ENCODE measurements at places on chromosomes 11 and 22.
A peak's percentile ranks its signal among the peaks of the same experiment; 100 is the strongest.

DNA sequence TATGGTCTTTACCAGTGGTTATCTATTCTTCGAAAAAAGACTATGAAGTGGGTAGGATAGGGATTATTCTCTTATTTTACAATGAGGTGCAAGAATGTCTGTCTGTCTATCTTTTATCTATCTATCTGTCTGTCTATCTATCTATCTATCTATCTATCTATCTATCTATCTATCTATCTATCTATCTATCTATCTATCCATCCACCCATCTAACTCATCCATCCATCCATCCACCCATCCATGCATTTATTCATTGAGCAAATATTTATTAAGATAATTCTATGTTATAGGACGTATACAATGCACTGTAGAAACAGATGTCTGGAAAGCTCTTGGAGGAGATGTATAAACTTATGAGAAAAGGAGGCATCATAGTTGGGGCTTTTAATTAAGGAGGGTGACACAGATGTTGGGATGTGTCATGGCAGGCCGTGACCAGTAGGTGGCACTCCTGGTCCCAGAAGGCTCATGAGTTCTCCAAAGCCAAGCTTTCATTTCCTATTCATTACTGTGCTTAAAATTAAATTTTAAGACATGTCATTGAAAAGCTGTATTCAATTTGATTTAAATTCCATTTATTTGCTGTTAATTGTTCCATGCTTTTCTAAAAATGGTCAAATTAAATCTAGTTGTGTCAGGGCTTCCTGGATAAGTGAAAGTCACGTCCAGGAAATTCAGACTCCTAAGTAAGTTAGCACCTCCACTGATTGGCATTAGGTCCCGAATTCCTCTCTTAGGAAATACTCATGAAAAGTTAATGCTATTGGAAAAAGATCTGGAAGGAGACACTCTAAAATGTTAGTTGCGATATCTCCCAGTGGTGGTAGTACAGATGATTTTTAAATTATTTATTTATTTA, 19.0 kb upstream of the E2F8 start:
- peak; percentile 37 for DNase-seq

GRCh38 chr22:20436768-20437612, 635 bp downstream of the SCARF2 start:
- no peak for DNase-seq

- DNase-seq = no peak
These were observed 24.0 kb upstream of the TMEM191C start for GRCh38 chr22:21443057-21443734.

DNA sequence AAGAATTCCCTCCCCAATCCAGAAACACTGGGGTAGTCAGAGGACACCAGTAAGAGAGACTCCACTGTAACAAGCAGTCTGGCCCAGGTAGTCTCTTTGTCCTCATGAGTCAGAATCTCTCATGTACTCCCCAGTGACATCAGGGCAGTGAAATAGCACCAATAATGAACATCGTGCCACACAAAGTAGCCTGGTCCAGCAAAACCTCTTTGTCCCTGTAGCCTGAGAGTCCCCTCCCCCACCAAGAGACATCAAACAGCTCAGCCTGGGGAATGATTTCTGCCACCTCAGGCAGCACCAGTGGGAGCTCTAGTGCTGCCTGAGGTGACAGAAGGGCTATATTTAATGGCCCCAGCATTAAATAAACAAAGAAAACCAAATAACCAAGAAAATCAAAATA, 88.1 kb downstream of the SBF2 start:
- DNase-seq = no peak

- no peak for DNase-seq
These were observed 2.4 kb upstream of the MN1 start for GRCh38 chr22:27803841-27804415.

- DNase-seq = no peak
These were observed 37.3 kb downstream of the LRP5 start for GRCh38 chr11:68349461-68350249.

DNA sequence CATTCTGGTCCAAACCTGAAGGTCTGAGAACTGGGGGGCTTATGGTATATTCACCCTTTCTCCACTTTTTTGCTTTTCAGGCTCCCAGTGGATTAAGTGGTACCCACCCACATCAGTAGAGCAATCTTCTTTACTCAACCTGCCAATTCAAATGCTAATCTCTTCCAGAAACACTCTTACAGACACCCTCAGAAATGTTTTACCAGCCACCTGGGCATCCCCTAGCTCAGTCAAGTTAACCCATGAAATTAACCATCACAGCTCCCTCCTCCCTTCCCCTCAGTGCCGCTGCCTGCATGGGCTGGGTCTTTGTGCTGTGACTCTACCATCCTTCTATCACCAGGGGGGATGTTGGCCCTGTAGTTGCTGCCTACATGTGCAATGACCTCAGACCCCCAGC, 398.7 kb downstream of the BUD13 start:
- no peak for DNase-seq

DNA sequence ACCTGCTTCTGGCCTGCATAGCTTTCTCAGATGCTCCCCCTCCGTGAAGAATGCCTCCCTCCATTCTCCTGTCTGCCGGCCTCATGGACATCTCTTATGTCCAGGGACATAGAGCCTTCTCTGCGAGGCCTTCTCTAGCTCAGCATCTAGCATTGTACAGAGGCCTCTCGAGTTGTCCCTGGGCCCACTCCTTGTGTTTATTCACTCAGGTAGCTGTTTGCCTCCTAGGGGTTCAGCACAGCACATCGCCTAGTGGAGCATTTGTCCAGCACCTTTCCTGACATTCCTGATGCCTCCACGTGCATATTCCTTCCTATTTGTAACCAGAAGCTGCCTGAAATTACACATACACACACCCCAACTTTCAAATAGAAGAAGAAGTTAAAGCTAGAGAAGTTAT, 101.3 kb downstream of the TBC1D22A start:
- DNase-seq = no peak

GRCh38 chr22:27919942-27920755, 1.1 kb upstream of the PITPNB start:
- DNase-seq = no peak

GRCh38 chr11:59957094-59957493, 6.7 kb upstream of the OOSP4A start:
- no peak for DNase-seq

- DNase-seq = no peak
These were observed 16.4 kb downstream of the SPATA19 start for GRCh38 chr11:133828871-133829270.

DNA sequence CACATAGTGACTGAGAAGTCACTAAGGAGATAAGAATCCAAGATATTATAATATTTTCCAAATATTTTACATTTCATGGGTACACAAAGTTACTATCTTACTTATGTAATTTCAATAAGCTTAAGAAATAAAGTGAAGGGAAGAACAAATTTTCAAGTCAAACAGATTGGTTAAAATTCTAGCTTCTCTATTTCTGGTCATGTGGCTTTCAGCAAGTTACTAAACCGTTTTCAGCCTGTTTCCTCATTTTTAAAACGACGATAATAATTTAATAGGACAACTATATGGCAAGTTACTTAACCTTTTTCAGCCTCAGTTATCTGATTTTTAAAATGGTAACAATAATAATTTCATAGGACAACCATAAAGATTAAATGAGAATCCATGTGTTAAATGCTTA, 15.6 kb downstream of the DCUN1D5 start:
- DNase-seq = no peak

- DNase-seq = no peak
These were observed 422 bp downstream of the GLB1L2 start for GRCh38 chr11:134332189-134332631.

- no peak for DNase-seq
These were observed 100.6 kb downstream of the RPS6KA4 start for GRCh38 chr11:64459609-64460008.

DNA sequence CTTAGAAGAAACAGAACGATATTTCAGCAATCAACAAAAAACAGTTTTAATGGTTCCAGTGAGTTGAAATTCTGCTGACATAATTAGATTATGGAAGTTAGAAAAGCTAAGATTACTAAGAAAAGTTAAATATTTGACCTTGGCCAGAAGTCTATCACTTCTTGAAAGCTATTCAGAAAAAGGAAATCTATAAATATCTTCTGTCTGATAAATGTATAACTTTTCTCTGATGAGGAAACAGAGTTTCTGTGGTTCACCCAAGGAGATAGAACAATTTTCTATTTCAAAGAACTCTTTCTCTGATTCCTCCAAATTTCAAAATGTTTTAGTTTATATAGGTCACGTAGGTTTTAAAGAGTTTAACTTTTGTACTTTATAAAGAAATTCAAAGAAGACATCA, 438.4 kb upstream of the CHORDC1 start:
- DNase-seq = no peak

DNA sequence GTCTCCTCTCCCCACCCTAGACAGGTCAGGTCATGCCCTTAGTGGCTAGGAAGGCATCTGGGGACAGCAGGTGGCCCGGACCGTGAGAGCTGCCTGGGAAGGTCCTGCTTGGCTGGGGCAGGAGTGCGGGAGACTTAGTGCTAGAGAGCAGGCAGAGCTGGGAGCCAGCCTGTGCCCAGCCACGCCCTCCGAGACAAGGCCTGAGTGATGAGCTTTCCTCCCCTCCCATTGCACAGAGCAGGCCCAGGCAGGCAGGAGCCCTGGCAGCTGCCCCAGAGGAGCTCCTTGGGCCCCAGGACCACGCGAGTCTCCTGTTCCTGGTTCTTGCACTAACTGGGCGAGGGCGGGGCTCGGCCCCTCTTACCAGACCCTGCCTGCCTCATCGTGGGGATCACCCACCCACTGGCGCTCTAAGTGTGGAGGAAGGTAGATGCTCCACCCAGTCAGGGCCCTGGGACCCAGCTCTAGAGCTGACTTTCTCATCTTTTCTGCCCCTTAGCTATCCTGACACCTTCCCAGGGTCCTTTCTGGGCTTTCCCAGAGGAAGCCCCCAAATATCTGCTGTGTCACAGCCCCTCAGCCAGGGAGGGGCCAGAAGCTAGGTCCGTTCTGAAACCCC, 44.9 kb downstream of the MACROD1 start:
- no peak for DNase-seq

GRCh38 chr22:36433318-36434231, 45.8 kb upstream of the MYH9 start:
- DNase-seq = no peak

DNA sequence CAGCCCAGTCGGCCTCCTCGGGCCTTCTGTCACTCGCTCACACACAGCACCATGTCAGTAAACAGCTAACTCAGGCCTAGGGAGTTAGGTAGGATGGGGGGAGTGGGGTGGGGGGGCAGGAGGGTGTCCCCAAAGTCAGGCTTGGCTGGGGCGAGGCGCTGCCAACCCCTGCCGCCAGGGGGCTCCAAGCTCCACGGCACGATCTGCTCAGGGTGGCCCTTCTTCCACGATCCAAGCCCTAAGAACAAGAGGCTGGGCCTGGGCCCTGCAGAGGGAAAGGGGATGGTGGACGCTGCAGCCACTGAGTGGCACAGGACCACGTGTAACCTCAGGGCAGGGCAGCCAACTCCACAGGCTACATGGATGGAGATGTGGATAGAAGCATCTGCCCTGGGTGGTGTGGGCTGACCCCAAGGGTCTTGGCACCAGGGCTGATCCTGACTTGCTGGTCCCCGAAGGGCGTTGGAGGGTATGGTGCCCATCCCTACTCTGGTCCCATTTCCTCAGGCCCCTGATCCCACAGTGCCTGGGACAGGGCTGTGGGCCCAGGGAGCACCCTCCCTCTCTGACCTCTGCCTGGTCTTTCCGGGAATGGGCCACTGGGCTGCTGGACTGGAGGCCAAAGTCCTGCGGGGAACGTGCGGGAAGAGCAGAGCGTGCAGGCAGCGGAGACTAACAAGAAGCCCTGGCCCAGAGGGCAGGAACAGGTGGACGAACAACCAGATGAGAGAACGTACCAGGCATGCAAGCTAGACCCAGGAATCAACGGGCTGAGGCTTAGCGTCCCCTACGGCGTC, 29.1 kb upstream of the TXNRD2 start:
- peak; percentile 46 for DNase-seq

DNA sequence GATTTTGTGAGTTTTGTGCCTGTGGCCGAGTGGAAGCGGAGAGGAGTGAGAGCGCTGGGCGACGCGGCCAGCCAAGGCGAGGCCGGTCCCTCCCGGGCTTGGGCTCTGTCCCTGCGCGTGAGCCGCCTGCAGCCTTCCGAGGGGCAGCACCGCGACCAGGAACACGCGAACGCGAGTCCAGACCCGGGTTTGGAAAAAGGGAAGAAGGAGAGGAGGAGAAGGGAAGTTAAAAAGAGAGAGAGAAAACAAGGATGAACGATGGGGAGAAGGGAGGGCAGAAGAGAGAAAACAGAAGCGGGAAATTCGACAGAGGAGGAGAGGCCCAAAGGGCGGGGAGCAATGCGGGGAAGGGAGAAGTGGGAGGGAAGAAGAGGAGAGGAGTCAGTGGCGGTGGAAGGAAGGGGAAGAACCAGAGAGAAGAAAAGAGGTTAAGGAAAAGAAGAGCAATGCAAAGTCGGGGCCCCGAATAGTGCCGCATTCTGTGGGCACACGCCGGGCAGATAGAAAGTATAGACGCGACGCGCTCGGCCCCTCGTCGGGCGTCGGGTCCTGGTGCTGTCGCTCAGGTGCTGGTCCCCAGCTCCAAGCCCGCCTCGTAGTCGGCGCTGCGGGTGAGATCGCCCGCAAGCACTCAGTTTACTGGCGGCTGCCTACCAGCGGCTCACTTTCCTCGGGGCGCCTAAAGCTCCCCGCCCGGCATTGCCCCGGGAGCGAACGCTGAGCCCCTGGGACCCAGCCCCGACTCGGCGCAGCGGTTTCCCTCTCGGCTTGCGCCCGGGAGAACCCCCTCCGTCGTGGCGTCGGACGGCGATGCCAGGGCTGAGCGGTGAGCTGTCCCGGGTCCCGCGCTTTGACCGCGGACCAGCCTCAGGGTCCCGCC, 2.8 kb upstream of the BARX2 start:
- no peak for DNase-seq

GRCh38 chr22:50302564-50302963, 4.9 kb downstream of the PLXNB2 start:
- no peak for DNase-seq

DNA sequence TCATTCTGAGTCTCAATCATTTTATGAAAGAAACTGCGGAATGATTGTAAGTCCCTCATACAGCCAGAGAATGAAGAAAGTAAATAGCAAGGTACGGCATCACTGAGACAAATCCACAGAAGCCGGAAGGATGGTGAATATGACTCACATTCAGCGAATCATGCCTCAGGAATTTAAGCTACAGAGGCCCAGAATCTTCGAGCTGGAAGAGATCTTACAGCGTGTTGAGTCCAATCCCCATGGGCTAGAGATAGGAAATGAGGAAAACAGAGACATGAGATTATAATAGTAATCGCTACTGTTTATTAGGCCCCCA, 173.2 kb downstream of the KIF18A start:
- DNase-seq = no peak

GRCh38 chr11:77019976-77020595, 14.1 kb upstream of the B3GNT6 start:
- DNase-seq = no peak

- DNase-seq = no peak
These were observed 770 bp downstream of the TSGA10IP start for GRCh38 chr11:65945941-65946558.

GRCh38 chr11:116976941-116977570, 121.2 kb downstream of the SIK3 start:
- DNase-seq = no peak

- DNase-seq = no peak
These were observed 21.0 kb downstream of the PHLDB1 start for GRCh38 chr11:118628432-118628831.

GRCh38 chr11:131944736-131945135, 574.3 kb downstream of the NTM start:
- DNase-seq = no peak

GRCh38 chr22:17672417-17672991, 33.9 kb downstream of the BCL2L13 start:
- no peak for DNase-seq
